ENCODE measurements at places on chromosomes 1 and 21. TPM values are rescaled to one million over a fixed set of nuclear protein-coding genes. Genes with fewer than 3 reads are reported as not detected.

KCNJ15 gene
- 0.33 TPM for total RNA-seq

KDF1 gene
- total RNA-seq: 0.86 TPM

- H3K4me3 ChIP-seq: no peak overlapping the region
- H3K27me3 ChIP-seq: no peaks in the 10 kb centered on the region
- no peak for DNase-seq
- H3K27ac ChIP-seq: no peak overlapping the region
These were observed 87.9 kb downstream of the SUSD4 start for GRCh38 chr1:223276029-223276428.

DNA sequence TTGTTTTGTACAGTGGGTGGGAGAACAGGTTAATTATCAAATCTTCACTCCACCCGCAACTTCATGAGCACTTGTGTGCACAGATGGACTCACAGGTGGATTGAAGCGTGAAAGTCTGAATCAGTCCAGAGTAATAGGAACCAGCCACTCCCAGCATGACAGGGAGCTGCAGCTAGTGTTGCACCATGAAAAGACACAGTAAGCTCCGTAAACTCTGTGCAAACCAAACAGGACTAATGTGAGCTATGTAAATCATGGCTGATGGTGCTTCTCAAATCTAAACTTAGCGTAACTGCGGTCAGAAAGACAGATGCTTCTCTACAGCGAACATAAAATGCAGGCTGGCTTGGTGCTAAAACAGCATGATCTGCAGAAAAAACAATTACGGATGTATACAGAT lies 114.4 kb downstream of the CENPF start:
- no peaks in the 10 kb centered on the region for H3K4me1 ChIP-seq
- H3K27me3 ChIP-seq: no peaks in the 10 kb centered on the region
- H3K27ac ChIP-seq: no peak overlapping the region
- no peaks in the 10 kb centered on the region for H3K36me3 ChIP-seq
- H3K4me3 ChIP-seq: no peak overlapping the region

DNA sequence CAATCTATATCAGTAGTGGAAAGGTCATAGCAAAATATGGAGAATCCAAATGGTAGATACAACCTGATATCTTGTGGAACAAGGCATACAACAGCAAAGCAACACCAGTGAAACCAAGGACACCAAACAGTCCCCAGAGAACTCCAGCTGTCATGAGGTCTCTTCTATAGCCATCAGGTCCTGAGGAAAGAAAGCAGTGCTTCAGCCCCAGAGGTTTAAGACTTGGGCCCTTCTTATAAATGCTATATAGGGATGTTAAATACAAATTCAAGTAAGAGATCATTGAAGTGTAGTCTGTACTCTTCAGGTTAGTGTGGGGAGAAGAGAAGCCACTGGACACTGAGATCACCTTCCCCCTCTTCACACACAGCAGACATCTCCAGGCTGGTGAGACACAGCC lies 10.1 kb downstream of the FCRL2 start:
- no peaks in the 10 kb centered on the region for H3K4me1 ChIP-seq
- no peaks in the 10 kb centered on the region for H3K27me3 ChIP-seq
- H3K36me3 ChIP-seq: no peaks in the 10 kb centered on the region
- no peak overlapping the region for H3K4me3 ChIP-seq
- no peak for DNase-seq
- H3K27ac ChIP-seq: no peak overlapping the region

GPX7 gene
- 17.6 TPM for total RNA-seq

- no peaks in the 10 kb centered on the region for H3K36me3 ChIP-seq
- no peak overlapping the region for H3K4me3 ChIP-seq
- DNase-seq: no peak
- no peaks in the 10 kb centered on the region for H3K27me3 ChIP-seq
- H3K27ac ChIP-seq: no peak overlapping the region
These were observed 11.0 kb upstream of the SERBP1 start for GRCh38 chr1:67441183-67441582.

- no peaks in the 10 kb centered on the region for H3K27me3 ChIP-seq
- H3K4me1 ChIP-seq: no peaks in the 10 kb centered on the region
- H3K27ac ChIP-seq: no peak overlapping the region
- DNase-seq: no peak
- H3K36me3 ChIP-seq: no peaks in the 10 kb centered on the region
These were observed 17.7 kb downstream of the PLCH2 start for GRCh38 chr1:2493691-2494322.

SLC45A1 gene
- total RNA-seq: 1.0 TPM

GRCh38 chr1:18950401-18951026 lies 6.0 kb downstream of the IFFO2 start:
- H3K4me3 ChIP-seq: peak overlapping the region; percentile 20
- no peaks in the 10 kb centered on the region for H3K27me3 ChIP-seq
- peak; percentile 76 for DNase-seq
- H3K4me1 ChIP-seq: peaks cover 81% of the 10 kb centered on the region
- H3K27ac ChIP-seq: peak overlapping the region; percentile 87
- H3K36me3 ChIP-seq: no peaks in the 10 kb centered on the region

MYBPH gene
- not detected for total RNA-seq

CHI3L1 gene
- 0.85 TPM for total RNA-seq

DNA sequence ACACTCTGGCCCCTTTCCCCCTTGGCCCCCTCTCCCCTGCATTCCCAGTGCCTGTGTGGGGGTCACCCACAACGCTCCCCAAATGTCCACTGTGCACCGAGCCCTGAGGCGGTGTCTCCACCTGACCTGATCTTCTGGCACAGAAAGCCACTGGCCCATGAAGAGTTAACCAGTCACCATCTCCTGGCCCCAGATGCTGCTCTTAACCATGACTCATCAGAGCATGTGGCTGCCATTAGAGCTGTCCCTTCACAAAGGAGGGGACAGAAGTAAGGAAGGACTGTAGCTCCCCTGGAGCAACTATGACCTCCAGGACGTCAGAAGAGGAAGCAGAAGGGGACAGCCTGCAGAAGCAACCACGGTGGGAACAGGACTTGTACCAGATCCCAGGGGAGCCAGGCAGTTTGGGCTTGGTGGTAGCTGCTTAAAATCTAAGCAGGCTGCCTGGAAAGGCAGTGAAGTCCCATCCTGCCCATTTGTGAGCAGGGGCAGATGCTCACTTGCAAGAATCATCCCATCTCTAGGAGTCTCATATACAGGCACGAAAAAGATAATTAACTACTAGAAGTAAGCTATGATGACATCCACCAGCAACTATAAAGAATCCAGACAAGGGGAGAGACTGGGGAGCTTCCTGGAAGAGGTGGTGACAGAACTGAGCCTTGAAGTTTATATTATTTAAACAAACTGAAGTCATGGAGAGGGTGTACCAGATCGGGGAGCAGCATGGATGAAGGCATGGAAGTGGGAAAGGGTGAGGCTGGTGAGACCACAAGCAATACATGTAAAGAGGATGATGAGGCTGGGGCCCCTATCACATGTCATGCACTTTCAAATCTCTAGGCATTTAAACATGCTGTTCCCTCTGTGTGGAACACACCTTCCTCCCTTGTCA lies 1.1 kb upstream of the TTC39A start:
- peak overlapping the region; percentile 89 for H3K27ac ChIP-seq
- H3K36me3 ChIP-seq: no peaks in the 10 kb centered on the region
- peak overlapping the region; percentile 60 for H3K4me3 ChIP-seq

OR6N1 gene
- total RNA-seq: not detected

WNT4 gene
- total RNA-seq: 0.16 TPM

GRCh38 chr1:33931111-33931475 lies 67.2 kb downstream of the HMGB4 start:
- no peaks in the 10 kb centered on the region for H3K36me3 ChIP-seq
- no peaks in the 10 kb centered on the region for H3K27me3 ChIP-seq
- no peaks in the 10 kb centered on the region for H3K4me1 ChIP-seq
- H3K27ac ChIP-seq: no peak overlapping the region

PTAFR gene
- total RNA-seq: 4.6 TPM

EDN2 gene
- 0.78 TPM for total RNA-seq

GRCh38 chr1:216824511-216824910 lies 101.3 kb upstream of the ESRRG start:
- DNase-seq: no peak
- H3K27me3 ChIP-seq: no peaks in the 10 kb centered on the region
- no peaks in the 10 kb centered on the region for H3K36me3 ChIP-seq
- no peaks in the 10 kb centered on the region for H3K4me1 ChIP-seq

UCK2 gene
- total RNA-seq: 19.3 TPM

- peak overlapping the region; percentile 43 for H3K27ac ChIP-seq
- H3K4me3 ChIP-seq: no peak overlapping the region
- no peaks in the 10 kb centered on the region for H3K27me3 ChIP-seq
- no peaks in the 10 kb centered on the region for H3K36me3 ChIP-seq
- peaks cover 17% of the 10 kb centered on the region for H3K4me1 ChIP-seq
These were observed 143.4 kb downstream of the ZZZ3 start for GRCh38 chr1:77538956-77539518.

DNA sequence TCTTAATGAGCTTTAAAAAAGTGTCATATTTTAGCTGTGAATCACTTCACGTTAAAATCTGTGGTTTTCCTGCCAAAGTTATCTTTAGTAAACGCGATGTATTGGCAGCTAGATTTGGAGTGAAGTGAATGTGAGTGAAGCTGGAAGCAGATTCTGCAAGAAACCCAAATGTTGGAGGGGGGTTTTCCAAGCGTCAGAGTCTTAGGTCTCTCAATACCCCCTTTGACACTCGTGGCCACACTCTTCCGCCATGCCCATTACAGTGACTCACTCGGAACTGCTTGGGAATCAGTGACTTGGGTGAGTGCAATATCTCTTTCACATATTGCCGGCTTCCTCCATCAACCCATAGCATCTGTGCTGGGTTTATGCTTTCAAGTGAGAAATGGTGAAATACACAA lies 17.5 kb downstream of the B3GALT5 start:
- no peaks in the 10 kb centered on the region for H3K27me3 ChIP-seq
- no peaks in the 10 kb centered on the region for H3K4me1 ChIP-seq
- no peak overlapping the region for H3K27ac ChIP-seq

DNA sequence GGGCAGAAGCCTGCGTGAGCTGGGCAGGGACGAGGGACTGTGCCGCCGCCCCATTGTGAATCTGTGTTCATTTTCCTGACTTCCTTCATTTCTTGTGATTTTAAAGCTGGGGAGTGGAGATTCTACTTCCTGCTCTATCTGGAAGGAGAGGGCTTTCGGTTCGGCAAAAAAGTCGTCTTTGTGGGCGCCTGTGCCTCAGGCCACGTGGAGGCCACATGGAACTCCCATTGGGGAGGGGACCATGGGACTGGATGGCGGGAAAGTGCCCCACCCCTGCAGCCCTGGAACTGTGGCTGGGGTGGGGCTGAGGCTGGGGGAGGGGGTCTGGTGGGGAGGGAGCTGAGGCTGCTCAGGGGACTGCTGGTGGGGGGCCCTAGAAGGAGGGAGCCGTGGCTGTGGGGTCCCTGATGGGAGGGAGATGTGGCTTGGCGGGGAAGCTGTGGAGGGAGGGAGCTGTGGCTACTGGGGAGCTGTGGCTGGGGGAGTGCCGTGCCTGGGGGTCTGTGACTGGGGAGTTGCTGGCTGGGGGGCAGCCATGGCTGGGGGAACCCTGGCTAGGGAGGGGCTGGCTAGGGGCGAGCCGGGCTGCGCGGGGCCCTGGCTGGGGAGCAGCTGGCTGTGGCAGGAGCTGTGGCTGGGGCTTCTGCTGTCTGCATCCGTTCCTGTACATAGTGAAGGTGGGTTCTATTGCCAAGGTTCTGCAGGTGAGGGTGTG lies 31.5 kb downstream of the COL18A1 start:
- H3K4me3 ChIP-seq: no peak overlapping the region
- H3K4me1 ChIP-seq: peaks cover 63% of the 10 kb centered on the region
- no peak for DNase-seq
- no peaks in the 10 kb centered on the region for H3K27me3 ChIP-seq
- no peaks in the 10 kb centered on the region for H3K36me3 ChIP-seq

GRCh38 chr1:211370669-211371068 lies 44.0 kb downstream of the TRAF5 start:
- no peak overlapping the region for H3K4me3 ChIP-seq
- no peaks in the 10 kb centered on the region for H3K27me3 ChIP-seq
- DNase-seq: no peak
- H3K36me3 ChIP-seq: peaks cover 7% of the 10 kb centered on the region
- no peak overlapping the region for H3K27ac ChIP-seq

- H3K27ac ChIP-seq: no peak overlapping the region
- H3K4me1 ChIP-seq: no peaks in the 10 kb centered on the region
- no peaks in the 10 kb centered on the region for H3K36me3 ChIP-seq
- H3K27me3 ChIP-seq: peaks cover 3% of the 10 kb centered on the region
These were observed 3.6 kb downstream of the B3GALT5 start for GRCh38 chr21:39616211-39616772.

GRCh38 chr1:14910984-14911721 lies 242.4 kb upstream of the TMEM51 start:
- no peak overlapping the region for H3K27ac ChIP-seq
- no peaks in the 10 kb centered on the region for H3K36me3 ChIP-seq
- H3K4me3 ChIP-seq: no peak overlapping the region
- DNase-seq: no peak
- peaks cover 17% of the 10 kb centered on the region for H3K4me1 ChIP-seq
- no peaks in the 10 kb centered on the region for H3K27me3 ChIP-seq

DNA sequence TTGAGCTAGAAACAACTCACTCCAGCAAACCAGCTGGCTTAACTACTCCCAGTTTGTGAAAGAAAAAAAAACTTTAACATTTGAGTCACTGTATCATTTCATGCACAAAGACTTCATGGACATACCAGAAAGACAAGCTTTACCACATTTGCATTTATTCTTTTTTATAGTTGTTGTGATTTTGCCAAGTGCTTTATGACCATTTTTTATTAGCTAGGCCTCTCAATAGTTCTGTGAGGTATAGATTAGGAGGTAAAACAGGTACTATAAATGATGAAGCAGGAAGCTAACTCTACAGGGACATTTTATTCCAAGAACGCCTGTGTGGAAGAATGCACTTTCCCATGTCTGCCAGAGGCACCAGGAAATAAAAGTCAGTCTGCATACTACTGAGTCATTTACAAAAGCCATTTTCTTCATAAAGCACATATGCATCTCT lies 8.2 kb upstream of the DENND1B start:
- no peaks in the 10 kb centered on the region for H3K4me1 ChIP-seq
- no peak overlapping the region for H3K4me3 ChIP-seq
- no peaks in the 10 kb centered on the region for H3K27me3 ChIP-seq
- DNase-seq: no peak
- no peak overlapping the region for H3K27ac ChIP-seq

DNA sequence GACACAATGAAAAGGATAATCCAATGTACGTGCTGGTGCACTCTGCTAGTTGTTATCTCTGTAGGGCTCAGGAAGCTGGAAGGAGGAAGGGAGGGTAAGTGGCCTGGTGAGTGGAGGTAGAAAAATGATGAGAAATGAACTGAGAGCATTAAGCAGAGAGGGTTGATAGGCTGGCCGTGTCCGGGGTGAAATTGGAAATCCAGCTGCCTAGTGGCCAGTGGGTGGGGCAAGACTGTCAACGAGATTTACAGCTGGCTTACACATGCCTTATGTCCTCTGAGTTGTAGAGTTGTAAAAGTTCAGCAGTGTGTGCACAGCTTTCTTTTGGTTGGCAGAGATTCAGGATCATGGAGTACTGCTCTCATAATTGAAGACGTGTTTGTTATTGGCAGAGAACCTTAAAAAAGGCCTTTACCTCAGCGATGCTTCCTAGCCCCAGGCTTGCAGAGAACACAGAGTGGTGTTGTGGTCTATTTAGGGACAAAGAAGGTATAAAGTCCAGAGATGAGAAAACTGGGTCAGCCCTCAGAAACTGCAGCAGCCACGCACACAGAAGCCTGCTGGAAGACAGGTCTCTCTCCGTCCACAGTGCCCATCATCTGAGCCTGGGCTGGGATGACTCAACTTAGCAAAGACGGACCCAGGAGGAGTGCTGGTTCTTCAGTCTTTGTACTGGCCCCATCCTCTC lies 132.4 kb downstream of the EDEM3 start:
- H3K27me3 ChIP-seq: no peaks in the 10 kb centered on the region
- no peak overlapping the region for H3K4me3 ChIP-seq
- H3K36me3 ChIP-seq: no peaks in the 10 kb centered on the region
- peaks cover 69% of the 10 kb centered on the region for H3K4me1 ChIP-seq
- peak; percentile 91 for DNase-seq

LRRC53 gene
- total RNA-seq: not detected

Data from right atrium auricular region (tissue), 2 donors.